ENCODE measurements at places on chromosomes 4 and X.

- no peak for DNase-seq
These were observed 108.1 kb upstream of the SPRY1 start for GRCh38 chr4:123288309-123289025.

GRCh38 chr4:108644237-108644636 lies 6.2 kb upstream of the OSTC start:
- DNase-seq: no peak

- DNase-seq: no peak
These were observed 17.0 kb upstream of the ADGRA3 start for GRCh38 chr4:22532896-22533295.

DNA sequence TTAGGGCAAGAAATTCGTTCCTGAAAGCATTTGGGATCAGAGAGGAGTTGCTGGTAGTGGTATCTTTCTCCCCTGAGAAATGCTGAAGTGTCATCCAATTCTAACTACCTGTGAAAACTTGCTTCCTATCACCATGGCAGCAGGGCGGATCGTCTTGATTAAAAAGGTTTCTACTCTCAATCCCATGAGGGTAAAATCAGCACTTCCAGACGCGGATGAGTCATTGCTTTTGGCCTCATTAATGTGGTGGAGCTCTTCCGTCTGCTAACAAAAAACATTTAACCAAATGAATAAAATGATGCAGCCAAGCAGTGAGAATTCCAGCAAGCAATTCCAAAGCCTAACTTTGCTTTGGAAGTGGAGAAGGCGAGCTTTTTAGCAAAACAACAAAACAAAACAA lies 325.6 kb downstream of the CAMK2D start:
- DNase-seq: no peak

DNA sequence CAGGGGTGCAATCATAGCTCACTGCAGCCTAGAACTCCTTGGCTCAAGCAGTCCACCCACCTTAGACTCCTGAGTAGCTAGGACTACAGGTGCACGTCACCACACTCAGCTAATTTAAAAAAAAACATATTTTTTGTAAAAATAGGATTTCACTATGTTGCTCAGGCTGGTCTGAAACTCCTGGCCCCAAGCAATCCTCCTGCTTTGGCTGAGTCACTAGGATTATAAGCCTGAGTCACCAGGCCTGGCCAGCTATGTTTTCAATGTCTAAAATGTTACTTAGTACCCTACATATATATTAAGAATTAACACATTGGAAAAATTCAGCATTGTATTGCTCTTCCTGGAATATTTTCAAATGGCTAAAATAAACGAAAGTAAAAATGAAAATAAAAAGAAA lies 37.5 kb downstream of the PNPLA4 start:
- DNase-seq: no peak

DNA sequence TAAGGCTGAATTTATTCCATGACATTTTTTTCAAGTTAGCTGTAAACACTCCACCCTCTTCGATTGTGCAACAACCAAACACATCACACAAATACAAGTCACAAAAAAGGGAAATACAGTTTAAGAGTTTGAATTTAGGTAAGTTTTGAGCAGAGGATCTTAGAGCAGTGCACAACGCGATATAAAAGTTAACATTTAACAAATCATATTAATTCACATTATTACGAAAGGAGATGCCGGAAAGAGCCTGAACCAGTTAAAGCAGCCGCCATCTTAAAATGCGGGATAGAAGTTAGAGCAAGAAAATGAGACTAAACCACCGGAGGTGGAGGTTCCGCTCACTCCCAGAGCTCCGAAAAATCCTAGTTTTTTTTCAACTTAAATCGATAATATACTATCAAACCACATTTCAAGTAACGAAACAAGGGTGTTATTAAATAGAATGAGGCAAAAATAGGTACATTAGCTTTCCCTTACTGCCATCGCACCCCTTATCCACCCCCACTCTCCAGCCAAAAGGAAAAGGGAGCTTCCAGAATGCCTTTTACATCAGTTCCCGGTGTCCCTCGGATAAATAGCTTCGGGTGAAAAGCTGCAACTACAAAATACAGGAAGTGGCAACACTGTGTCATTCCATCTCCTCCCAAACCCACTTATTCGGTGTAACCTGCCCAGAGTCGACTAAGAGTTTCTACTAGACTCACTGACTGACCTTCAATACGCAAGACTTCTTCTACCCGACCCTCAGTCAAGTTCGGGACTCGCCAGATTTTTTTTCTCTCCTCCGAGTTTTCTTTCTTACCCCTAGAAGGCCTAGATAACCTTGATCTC lies 1.9 kb downstream of the UBE2D3 start:
- no peak for DNase-seq

GRCh38 chr4:128538111-128538882 lies 250.7 kb upstream of the PGRMC2 start:
- no peak for DNase-seq

DNA sequence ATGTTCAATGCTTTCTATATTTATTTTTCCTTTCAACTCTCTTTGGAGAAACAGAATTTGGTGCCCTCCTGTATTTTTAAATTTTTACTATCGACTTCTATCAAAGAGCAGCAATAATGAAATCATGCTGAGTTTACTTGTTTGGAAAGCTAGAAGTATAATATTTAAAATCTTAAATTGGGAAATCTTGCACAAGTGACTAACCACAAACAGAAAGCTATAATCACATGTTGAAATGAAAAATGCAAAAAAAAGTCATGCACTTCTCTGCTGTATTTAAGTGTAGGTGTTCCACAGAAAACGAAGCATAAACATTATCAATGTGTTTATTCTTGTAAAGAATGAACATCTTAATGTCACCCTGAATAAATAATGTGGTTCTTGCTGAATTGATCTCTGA lies 306.1 kb downstream of the PCDH18 start:
- DNase-seq: no peak

GRCh38 chr4:7862561-7863192 lies 77.0 kb downstream of the AFAP1 start:
- no peak for DNase-seq

DNA sequence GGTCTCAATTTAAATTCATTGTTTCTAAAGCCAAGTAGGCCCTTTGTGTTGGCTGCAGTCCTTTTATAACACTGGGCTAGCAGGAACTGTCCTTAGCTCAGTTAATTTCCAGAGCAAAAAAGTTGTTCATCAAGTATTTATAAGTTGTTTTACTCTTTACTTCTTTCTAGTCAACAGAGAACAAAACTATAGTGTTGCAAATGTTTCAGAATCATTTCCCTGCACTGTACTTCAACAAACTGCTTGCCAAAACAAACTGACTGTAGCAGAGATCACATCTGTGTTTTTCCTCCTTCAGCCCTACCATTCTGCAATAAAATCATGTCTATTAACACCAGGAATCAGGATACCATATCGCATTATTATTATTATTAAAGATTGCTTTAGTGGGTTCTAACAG lies 168.5 kb upstream of the SH3RF1 start:
- DNase-seq: no peak

DNA sequence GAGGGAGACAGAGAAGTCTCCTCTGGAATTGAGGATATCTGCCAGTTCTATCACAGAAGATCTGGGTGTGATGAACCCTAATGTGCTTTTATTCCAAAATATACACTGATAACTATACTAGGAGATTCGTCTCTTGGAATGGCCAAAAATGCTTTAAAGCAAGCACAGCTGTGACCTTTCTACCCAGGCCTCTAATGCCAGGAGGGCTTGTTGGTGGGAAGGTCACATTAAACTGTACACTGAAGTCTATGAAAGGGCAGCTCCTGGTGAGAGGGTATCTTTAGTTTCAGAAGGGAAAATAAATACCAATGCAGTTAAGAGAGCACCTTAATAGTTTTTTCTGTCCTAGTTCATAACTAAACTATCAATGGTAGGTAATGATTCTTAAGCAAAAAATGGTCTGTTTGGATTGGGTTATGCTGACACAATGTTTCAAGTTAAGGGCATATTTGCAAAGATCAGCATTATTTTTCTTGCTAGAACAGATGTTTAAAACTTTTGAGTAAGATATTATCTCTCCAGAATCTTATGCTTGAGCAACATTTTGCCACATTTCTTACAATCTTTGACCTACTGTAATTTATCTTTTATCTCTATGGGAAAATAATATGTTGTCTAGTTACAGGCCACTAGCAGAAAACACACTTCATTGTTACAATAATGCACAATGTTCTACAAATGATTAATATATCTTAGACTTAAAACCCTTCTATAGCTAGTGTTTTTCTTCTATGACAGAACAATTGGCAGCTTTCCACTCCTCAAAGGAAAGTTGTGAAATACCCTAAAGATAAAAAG lies 59.6 kb downstream of the SEC24D start:
- DNase-seq: no peak

GRCh38 chr4:140720387-140721304 lies 35.5 kb downstream of the TBC1D9 start:
- no peak for DNase-seq

DNA sequence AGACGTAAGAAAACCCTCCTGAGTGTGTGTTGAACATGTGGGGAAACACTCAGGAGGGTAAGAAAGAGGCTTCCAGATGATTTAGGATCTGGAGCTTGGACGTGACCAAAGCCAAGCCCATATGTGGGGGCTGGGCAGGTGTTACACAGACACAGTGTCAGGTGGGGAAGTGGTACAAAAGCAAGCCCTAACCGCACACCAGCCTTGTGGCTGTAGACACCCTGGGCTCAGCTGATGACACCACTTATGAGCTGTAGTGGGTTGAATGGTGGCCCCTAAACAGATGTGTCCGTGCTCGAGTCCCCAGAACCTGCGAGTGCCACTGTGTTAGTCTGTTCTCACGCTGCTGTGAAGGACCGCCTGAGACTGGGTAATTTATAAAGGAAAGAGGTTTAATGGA lies 25.0 kb upstream of the NSG1 start:
- no peak for DNase-seq

GRCh38 chr4:94500685-94501084 lies 48.9 kb downstream of the PDLIM5 start:
- no peak for DNase-seq

DNA sequence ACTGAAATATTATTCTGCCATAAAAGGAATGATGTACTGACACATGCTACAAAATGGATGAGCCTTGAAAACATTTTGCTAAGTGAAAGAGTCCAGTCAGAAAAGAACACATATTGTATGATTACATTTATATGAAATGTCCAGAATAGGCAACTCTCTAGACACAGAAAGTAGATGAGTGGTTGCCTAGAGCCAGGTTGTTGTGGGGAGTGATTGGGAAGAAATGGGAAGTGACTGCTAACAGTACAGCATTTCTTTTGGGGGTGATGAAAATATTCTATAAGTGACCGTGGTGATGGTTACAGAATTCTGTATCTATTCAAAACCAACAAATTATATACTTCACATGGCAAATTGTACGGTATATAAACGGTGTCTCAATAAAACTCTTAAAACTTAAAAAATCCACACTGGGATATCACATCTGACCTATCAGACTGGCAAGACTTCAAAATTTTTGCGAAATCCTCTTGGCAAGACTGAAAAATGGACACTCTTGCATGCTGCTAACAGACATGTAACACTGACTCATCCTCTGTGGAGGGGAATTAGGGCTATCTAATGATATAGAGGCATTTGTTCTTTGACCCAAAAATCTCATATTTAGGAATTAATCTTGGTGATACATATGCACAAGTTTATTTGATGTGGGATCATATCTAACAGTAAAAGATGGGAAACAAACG lies 71.8 kb downstream of the FAM13A start:
- no peak for DNase-seq

DNA sequence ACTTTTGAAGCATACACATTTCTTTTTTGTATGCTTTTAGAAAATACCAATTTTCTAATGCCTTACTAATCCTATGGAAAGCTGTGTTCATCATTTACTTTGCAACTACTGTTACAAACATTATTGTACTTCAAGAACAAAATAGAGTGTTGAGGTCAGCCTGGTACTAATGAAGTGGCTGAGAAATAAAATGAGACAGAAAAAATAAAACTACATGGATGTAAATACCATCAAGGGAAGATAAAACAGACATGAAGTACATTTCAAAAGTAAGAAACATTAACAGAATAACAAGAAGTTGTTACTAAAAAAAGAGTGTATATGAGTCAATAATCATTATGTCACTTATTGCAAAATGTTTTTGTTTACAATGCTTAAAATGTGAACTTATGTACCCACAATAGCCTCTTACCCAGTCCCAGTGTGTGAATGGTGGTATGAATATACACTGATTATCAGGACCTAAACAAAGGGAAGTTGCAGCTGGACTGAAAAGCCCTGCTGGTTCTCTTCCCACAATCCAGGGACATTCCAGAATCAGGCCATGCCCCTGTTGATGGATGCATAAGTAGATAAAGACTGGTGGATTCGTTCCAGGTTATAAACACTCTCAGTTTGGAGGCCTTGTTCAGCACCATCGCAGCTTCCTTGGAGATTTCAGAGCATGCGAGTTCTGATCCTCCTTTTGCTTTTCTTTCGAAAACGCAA lies 2.4 kb upstream of the CSN3 start:
- DNase-seq: no peak

All from SW 1271 (cell line).